ENCODE measurements at places on chromosomes 16 and 17. TPM values are rescaled to one million over a fixed set of nuclear protein-coding genes. Genes with fewer than 3 reads are reported as not detected.

Gene DBNDD1
- total RNA-seq, result 1.1 TPM

DNA sequence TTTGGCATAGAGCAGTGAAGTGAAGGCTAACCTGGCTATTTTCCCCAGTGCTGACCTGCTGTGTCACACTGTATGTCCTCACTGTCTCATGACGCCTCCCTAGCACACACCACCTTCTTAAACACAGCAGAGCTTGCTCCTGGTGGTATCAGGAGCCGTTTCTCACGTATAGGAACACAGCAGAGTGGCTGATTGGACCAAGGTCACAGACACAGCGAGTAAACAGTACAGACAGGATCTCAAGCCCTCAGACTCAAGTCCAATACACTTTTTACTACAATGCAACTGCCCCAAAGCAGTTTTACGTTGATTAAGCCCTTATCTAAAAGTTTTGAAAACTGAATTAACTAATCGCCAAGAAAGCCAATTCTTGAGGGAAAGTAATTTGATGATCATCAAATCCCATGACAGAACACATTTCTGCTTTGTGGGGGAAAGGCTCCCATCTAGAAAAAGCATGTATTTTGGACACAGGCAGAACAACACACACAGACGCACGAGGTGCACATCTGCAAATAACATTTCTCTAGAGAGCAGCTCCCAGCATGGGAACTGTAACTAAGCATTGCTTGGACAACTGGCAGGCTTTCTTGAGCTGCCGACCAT lies 15.2 kb downstream of the ARHGAP17 start:
- DNase-seq, result no peak

- no peak for DNase-seq
These were observed 51.2 kb downstream of the RPA1 start for GRCh38 chr17:1880851-1881630.

Gene MCRIP1
- total RNA-seq, result 59.9 TPM

DNA sequence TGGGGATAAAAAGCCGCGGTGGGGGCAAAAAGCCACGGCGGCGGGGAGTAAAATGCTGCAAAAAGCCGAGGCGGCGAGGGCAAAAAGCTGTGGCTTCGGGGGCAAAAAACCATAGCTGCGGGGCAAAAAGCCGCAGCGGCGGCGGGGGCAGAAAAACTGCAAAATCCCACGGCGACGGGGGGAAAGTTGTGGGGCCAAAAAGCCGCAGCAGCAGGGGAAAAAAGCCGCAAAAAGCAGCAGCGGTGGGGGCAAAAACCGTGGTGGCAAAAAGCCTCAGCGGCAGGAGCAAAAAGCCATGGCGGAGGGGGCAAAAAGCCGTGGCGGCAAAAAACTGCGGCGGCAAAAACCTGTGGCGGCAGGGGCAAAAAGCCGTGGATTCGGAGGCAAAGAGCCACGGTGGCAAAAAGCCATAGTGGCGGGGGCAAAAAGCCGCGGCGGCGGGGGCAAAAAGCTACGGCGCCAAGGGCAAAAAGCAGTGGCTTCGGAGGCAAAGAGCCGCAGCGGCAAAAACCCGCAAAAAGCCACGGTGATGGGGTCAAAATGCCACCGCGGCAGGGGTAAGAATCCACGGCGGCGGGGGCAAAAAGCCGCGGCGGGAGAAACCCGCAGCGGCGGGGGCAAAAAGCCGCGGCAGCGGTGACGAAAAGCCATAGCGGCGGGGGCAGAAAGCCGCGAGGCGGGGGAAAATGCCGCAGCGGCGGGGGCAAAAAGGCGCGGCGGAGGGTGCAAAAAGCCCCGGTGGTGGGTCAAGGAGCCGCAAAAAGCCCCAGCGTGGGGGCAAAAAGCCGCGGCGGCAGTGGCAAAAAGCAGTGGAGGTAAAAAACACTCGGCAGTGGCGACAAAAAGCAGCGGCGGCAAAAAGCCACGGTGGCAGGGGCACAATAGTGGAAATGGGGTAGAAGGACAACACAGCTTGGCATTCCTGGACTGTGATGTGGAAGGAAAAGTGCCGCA lies 192.8 kb downstream of the SHCBP1 start:
- no peak for DNase-seq

DNA sequence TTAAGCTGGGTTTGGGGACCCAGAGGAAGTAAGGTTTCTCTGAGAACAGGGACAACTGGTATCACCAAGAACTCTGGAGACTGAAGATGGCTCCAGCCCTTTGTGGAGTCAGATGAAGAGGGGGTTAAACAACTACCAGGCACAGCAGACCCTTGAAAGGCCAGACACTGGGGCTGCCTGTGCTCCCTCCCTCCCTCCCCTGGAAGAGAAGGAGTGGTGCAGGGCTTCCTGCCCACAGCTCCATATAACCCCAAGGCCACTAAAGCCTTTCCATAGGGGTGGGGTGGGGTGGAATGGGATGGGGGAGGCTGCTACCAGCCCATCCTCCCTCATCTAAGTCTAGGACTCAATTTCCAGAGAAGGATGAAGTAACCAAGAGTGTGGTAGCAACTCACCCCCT lies 66.7 kb downstream of the CCDC182 start:
- no peak for DNase-seq

Gene ARHGAP23
- 2.3 TPM for total RNA-seq

DNA sequence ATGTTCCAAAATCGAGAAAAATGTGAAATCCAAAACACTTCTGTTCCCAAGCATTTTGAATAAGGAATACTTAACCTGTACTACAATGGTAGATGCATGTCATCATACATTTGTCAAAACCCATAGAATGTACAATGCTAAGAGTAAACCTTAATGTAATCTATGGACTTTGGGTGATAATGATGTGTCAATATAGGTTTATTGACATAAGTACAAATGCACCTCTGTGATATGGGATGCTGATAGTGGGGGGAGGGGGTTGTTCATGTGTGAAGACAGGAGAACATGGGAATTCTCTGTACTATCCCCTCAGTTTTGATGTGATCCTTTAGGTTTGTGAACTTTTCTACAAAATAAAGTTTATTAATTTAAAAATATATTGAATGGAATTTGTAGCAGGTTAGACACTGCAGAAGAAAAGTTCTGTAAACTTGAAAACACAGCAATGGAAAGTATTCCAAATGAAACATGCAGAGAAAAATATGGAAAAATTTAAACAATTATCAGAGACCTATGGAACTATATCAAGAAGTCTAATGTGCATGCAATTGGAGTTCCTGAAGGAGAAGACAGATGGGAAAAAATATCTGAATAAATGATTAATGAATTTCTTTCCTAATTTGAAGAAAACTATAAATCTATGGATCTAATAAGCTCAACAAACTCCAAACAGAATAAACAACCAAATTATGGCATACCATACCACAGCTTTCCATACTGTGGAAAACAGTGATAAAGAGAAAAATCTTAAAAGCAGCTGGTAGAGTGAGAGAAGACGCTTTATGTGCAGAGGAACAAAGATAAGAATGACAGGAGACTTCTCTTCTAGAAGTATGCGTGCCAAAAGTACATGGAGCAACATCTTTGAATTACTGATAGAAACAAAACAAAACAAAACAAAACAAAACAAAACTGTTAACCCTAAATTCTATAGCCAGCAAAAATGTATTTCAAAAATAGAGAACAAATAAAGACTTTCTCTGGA lies 34.7 kb upstream of the MSI2 start:
- DNase-seq, result no peak

Gene KRTAP9-1
- total RNA-seq, result not detected

Gene SGSM2
- 107 TPM for total RNA-seq

DNA sequence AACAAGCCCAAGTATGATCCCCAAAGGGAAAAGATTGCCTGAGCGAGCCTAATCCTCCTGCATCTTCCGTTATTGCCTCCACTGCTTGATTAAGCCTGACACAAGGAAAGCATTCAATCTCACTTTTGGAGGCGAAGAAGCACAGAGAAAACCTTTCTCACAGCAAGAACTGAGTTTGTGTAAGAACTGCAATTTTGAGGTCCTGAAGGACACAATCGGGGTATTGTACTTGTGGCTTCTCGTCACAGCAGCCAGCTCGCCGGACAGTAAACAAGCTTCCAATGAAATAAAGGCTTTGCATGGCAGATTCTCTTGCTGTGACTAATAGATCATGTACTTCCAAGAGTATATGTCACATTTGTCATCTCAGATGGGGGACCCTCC lies 18.7 kb upstream of the FOXF1 start:
- no peak for DNase-seq

Gene OR2C1
- not detected for total RNA-seq

- no peak for DNase-seq
These were observed 38.4 kb downstream of the WIPI1 start for GRCh38 chr17:68418876-68419275.

Gene HSD17B2
- not detected for total RNA-seq

Gene PRSS21
- total RNA-seq, result not detected

Gene PRPSAP2
- total RNA-seq, result 41.5 TPM

- DNase-seq, result no peak
These were observed 250.8 kb upstream of the SOX9 start for GRCh38 chr17:71869841-71870545.

Gene EVPLL
- not detected for total RNA-seq

DNA sequence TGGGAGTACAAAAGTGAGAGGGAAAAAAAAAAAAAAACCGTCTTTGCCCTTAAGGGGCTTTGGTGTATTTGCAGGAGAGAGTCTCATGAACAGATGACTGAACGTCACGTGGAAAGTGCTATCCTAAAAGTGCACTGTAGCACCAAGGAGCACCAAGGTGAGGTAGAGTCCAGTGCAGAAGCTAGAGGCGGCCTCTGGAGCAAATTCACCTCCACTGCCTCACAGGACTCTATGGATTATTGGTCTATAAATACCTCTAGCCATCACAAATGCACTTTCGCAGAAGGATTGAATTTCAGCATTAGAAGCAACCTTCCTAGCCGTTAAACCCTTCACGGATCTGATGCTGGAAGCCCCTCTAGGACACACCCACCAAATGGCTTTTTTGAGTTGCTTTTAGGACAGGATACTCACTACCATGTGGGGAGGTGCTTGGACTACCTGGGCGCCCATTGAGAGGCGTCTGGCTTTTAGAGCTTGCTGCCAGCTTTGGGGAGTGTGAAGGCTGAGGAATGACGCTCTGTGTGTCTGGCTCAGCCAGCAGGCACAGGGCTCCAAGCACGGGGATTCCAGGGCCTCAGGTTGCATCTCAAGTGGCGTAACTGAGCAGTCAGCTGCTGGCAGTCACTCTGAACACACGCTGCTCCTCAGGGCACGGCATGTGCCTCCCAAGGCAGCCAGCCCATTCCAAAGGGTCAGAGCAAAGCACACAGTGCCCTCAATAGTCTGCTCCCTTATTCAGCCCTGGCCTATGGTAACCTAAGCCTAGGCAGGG lies 52.7 kb downstream of the CDRT4 start:
- no peak for DNase-seq

GRCh38 chr16:49376206-49376605 lies 2.6 kb downstream of the C16orf78 start:
- no peak for DNase-seq

Gene RNF135
- 3.8 TPM for total RNA-seq

DNA sequence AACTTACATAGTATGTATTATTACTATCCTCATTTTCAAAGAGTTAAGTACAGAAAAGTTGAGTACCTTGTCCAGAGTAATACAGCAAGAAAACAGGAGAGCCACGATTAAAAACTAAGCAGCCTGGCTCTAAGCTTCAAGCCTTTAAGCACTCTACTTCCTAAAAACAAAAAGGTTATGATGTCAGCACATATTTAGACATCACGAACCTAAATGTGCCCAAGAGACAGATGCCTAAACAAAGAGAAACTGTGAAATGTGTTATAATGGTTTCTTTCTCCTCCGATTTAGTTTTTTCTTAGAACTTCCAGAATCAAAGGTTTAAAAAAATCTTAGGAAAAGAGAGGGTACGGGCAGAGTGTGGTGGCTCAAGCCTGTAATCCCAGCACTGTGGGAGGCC lies 151.0 kb downstream of the VPS53 start:
- no peak for DNase-seq

DNA sequence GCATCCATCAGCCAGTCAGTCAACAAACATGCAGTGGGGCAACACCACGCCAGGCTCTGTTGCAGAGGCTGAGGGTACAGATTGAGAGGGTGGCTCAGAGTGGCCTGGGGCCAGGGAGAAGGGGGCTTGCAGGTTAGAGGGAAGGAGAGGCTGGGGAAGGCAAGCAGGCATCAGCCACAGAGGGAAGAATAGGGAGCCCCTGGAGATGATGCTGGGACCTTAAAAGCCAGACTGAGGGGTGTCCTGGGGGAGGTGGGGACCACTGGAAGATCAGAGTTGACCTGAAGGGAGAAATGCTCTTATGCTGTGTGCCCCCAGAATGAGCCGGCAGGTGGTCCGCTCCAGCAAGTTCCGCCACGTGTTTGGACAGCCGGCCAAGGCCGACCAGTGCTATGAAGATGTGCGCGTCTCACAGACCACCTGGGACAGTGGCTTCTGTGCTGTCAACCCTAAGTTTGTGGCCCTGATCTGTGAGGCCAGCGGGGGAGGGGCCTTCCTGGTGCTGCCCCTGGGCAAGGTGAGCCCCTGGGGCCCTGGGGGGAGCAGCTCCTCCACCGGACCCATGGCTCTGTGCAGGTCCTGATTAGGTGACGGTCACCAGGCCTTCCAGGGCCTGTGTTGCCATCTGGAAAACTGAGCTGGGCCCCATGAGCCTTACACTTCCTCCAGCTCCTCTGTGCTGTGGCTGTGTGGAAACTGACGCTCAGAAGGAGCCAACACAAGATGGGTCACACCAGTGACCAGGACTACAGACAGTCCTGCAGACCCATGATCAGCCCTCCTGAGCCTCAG lies 1.7 kb downstream of the CORO1A start:
- peak; percentile 13 for DNase-seq

DNA sequence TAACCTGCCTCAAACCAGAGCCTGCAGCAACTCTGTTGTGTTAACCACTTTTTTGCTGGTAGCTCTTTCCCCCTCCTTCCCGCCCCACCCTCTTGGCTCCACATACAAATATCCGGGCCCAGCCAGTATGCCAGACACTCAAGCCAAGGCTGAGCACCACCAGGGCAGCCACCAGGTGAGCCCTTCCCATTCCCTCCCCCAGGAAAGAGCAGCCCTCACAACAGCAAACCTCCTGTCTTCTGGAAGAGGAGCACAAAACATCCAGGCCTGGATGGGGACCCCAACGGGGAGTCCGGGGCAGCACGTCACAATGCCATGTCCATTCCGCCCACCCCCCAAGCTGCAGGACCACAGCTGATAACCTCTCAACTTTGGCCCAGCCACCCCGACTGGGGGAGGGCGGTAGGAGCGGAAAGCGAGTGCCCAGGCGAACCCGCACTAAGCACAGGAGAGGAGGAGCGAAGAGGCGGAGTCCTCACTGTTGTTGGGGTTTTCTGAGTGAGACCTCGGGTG lies 757 bp downstream of the ORMDL3 start:
- DNase-seq, result peak; percentile 39

DNA sequence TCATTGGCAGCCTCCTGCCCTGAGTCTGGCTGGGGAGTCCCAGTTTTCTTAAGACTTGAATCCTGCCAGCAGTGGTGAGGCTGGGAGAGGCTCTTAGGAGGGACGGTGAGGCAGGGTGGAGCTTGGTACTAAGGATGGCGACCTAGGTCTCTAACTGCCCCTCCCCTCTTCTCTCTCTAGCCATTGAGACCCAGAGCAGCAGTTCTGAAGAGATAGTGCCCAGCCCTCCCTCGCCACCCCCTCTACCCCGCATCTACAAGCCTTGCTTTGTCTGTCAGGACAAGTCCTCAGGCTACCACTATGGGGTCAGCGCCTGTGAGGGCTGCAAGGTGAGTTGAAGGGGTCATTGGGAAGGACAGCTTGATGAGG lies 16.4 kb downstream of the GJD3 start:
- DNase-seq, result no peak
